NCI-H774 (cell line): ENCODE measurements at places on chromosomes 16 and 17.

- peak; percentile 71 for DNase-seq
Observed at GRCh38 chr17:67689534-67690177, 28.1 kb upstream of the NOL11 start.

- DNase-seq = no peak
Observed at GRCh38 chr17:65175952-65176351, 38.8 kb downstream of the RGS9 start.

GRCh38 chr16:85090181-85090580 lies 22.1 kb downstream of the CIBAR2 start:
- no peak for DNase-seq

DNA sequence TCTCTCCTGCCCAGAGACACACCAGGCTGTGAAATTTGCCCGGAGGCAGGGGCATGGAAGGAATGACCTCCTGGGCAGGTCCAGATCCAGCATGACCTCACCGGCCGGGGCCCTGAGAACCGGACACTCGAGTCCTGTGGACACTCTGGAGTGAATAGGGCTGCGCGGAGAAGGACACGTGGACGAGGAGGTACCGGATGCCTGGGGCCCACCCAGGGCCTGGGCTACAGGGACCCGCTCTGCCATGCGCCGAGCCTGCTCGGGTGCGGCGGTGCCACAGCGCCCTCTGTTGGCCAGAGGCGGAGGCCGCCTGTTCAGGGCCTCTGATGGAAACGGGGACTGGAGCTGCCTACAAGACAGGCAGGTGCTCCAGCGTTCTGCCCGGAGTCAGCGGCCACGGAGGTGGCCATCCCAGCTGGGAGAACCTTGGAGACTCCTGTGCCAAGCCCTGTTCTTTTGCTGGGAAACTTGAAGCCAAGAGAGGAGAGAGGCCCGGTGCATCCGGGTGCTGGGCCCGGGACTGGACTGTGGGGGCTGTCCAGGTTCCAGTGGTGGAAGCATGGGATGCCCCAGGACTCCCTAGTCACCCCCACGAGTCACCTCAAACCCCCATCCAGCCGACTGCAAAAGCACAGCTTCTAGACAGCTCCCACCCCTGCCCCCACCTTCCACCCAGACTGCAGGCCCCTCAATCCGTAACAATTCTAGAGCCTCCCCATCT lies 19.3 kb upstream of the NXPH3 start:
- peak; percentile 83 for DNase-seq

DNA sequence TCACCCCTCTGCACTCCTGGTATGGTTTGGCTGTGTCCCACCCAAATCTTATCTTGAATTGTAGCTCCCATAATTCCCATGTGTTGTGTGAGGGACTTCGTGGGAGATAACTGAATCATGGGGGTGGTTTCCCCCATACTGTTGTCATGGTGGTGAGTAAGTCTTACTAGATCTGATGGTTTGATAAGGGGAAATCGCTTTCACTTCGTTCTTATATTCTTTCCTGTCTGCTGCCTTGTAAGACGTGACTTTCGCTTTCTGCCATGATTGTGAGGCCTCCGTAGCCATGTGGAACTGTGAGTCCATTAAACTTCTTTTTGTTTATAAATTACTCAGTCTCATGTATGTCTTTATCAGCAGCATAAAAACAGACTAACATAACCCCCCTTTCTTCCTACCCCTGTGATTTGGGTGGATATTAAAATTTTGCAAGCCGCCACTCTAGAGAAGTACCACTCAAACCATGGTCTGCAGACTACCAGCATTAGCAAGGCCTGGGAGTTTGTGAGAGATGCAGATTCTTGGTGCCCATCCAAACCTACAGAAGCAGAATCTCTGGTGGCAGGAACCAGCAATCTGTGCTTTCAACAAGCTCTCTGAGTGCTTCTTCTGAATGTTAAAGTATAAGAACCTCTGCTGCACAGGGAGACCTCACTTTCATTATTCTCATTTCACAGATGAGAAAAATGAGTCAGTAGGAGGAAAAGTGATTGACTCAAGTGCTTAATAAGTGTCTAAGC lies 999.5 kb upstream of the EEF2KMT start:
- no peak for DNase-seq

DNA sequence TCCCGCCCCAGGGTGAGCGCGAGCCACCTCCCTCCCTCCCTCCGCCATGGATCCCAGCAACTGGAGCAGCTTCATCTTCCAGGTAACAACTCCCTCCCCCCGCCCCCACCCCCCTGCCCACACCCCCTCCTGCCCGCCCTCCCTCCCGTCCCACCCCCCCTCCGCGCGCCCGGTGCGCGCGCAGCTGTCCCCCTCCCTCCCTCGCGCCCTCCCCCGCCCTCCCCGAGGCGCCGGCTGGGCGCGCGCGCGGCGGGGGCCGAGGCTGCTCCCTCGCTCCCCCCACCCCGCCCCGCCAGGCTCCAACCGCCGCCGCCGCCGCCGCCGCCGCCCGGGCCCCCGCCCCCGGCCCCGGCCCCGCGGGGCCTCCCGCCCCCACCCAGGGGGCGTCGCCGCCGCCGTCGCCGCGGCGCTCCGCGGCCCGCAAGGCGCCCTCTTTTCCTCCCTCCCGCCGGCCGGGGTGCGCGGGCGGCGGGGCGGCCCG lies at the start of gene MAZ:
TSS of gene MAZ (plus strand) at position 431 of the 481 bp plus-strand sequence. CDS start 173 bp downstream, outside the sequence.
- DNase-seq = peak; percentile 91
